Tongue (tissue), 3 donors: ENCODE measurements at places on chromosomes 2 and 18. TPM values are rescaled to one million over a fixed set of nuclear protein-coding genes. Genes with fewer than 3 reads are reported as not detected.

Gene NT5DC4
- total RNA-seq, result 0.21 TPM

Gene XPO1
- 388 TPM for total RNA-seq

Gene PMAIP1
- total RNA-seq, result 15.7 TPM

Gene KCNE4
- total RNA-seq, result 6.7 TPM

Gene PREB
- 52.6 TPM for total RNA-seq

Gene SOWAHC
- 23.0 TPM for total RNA-seq

Gene ARHGAP15
- total RNA-seq, result 32.2 TPM

Gene CCDC85A
- total RNA-seq, result 7.5 TPM

Gene CHRND
- 34.2 TPM for total RNA-seq

Gene SLC66A3
- 16.3 TPM for total RNA-seq

Gene SERPINB7
- total RNA-seq, result 0.72 TPM

Gene DNAH7
- 0.31 TPM for total RNA-seq

Gene SCTR
- 0.21 TPM for total RNA-seq

Gene FN1
- 717 TPM for total RNA-seq

DNA sequence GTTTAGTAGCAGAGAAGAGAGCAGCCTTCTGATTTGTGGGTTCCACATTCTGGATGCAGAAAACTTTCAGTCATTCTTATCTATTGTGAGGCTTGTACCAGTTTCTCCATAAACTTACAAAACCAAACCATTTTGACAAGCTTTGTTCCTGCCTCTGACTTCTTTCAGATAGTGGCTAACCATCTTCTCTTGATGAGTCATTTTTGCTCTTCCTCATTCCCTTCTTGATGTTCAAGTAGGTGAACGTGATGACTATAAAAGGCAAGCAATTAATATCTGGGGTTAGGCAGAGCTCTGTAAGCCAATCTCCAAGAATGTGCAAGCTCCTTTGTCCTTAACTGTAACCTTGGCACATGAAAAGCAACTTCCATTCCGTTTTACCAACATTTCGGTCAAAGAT lies 2083.1 kb upstream of the PIK3C3 start:
- DNase-seq, result no peak

GRCh38 chr2:141105763-141106162 lies 1025.1 kb downstream of the LRP1B start:
- no peak for DNase-seq

DNA sequence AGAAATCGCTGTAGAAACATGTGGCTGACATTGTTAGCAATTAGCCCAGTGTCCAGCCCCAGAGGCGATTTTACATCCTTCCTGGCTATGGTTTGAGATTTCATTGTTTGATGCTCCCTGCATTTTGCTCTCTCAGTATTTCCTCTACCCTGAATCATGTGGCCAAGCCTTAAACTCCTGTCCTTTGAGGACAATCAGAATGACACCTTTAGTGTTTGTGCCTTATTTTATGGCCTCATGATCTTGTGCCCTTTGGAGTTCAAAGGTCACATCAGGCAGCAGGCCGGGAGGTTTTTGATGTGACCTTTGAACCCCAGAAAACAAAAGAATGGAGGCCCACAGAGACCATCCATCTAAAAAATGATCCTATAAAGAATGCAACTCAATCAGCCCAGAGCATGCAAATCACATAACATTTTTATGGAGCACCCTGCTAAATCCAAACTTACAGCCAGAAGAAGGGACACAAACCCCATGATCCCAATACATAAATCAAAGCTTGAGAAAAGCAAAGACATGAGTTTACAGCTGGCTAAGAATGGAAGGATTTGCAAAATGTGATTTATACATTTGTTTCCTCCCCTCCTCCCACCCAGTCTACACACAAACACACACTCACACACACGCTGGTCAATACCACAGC lies 52.5 kb downstream of the FECH start:
- no peak for DNase-seq

GRCh38 chr2:184927040-184927439 lies 328.7 kb downstream of the ZNF804A start:
- no peak for DNase-seq

DNA sequence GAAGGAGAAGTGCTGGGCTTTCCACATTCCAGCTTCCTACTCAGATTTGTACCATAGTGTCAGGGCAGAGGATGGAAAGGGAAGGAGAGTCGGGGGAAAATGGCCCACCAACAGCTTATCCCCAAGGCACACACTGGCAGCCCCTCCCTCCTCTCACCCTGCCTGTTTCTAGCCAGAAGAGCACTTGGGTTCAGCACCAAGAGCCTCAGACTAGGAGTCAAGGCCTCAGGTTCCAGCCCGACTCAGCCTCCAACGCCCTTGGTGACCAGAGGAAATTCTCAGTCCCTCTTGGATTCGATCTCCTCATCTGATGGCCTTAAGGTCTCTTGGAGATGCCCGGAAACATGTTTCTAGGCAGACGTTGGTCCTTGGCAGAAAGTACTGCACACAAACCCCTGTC lies 53.9 kb downstream of the TNS1 start:
- DNase-seq, result no peak

- no peak for DNase-seq
Observed at GRCh38 chr18:47893939-47894699, 36.3 kb downstream of the SMAD2 start.

DNA sequence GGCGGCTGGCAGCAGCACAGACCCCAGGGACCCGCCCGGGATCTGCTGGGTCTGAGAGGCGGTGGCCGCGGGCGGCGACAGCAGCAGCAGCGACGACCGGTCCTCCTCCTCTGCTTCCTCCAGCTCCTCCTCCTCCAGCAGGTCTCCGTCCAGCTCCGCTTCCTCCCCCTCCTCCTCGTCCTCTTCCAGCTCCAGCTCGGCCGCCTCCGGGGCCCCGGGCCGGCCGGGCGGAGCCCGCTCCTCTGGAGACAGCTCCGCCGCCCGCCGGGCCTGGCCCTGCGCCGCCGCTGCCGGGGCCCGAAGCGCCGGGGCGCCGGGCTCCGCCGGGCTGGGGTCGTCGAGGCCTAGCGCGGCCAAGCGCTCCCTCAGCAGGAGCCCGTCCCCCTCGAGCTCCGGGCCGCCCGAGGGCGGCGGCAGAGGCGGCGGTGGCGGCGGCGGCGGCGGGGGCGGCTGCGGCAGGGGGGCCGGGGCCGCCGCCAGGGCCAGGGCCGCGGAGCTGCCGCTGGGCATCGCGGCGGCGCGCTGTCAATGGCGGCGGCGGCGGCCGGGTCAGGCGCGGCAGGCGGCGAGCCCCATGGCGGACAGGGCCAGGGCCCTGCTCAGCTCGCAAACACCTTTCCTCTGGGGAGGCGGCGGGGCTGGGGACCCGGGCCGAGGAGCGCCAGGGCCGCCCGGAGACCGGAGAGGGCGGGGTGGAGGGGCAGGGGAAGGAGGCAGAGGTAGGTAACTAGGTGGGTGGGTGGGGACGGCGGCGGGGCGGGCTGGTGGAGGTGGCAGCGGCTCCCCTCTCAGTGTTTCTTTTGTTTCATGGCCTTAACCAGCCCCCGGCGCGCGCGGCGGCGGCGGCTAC lies 445 bp downstream of the MEX3C start:
- DNase-seq, result peak; percentile 70

DNA sequence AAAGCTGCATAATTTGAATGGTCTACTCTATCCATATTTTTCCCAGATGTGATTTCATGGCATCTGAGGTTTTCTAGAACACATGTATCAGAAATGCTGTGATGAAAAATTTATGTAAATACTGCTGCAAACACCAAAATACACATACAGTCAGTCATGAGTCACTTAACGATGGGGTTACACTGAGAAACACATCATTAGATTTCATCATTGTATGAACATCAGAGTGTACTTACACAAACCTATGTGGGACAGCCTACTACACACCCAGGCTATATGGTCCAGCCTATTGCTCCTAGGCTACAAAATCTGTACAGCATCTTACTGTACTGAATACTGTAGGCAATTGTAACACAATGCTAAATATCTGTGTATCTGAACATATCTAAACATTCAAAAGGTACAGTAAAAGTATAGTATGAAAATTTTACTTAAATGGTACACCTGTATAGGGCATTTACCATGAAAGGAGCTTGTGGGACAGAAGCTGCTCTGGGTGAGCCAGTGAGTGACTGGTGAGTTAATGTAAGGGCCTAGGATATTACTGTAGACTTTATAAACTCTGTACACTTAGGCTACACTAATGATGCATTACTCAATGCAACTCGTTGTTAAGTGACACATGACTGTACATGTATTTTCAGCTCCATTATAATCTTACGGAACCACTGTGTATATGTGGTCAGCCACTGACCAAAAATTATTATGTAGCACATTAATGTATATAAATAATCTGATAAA lies 33.5 kb downstream of the PNO1 start:
- DNase-seq, result no peak

GRCh38 chr2:66170744-66171330 lies 264.1 kb upstream of the MEIS1 start:
- DNase-seq, result no peak

- DNase-seq, result peak; percentile 90
Observed at GRCh38 chr2:121071034-121071504, 213.9 kb downstream of the TFCP2L1 start.

DNA sequence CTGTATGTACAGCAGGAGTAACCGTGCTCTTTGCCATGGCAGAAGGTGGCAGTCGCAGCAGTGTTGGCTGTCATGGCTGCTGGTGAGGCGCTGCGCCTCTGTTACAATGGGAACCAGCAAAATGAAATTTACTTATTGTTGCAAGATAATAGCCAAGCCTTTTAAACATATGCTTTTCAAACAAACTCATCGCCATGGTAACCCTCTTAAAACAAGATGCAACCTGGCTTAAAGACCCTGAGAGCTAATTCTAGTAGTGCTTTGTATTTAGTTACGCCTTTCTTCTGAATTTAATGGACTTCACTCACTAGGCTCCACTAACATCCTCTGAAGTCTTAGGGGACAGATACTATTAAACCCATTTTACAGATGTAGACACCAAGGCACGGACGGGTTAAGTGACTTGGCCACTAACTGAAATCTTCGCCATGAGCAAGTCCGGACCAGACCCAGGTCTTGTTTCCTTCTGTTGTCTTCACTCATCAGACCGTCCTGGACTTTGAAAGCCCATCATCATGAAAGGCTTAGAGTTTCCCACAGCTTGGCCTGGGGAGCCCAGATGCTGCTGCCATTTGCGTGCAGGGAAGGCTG lies 111.6 kb upstream of the ODC1 start:
- DNase-seq, result peak; percentile 35

- no peak for DNase-seq
Observed at GRCh38 chr2:60445684-60446179, 107.7 kb downstream of the BCL11A start.

DNA sequence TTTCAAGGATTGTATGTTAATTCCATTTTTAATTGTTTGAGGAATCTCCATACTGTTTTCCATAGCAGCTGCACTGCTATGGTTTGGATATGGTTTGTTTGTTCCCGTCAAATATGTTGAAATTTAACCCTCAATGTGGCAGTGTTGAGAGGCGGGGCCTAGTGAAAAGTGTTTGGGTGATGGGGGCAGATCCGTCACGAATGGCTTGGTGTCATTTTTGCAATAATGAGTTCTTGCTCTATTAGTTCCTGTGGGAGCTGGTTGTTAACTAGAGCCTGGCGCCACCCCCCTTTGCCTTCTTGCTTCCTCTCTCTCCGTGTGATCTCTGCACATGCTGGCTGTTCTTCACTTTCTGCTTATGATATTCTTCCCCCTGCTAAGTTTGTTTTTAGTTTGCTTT lies 71.4 kb upstream of the LDLRAD4 start:
- DNase-seq, result no peak

- no peak for DNase-seq
Observed at GRCh38 chr2:111679202-111679601, 204.8 kb downstream of the ANAPC1 start.

DNA sequence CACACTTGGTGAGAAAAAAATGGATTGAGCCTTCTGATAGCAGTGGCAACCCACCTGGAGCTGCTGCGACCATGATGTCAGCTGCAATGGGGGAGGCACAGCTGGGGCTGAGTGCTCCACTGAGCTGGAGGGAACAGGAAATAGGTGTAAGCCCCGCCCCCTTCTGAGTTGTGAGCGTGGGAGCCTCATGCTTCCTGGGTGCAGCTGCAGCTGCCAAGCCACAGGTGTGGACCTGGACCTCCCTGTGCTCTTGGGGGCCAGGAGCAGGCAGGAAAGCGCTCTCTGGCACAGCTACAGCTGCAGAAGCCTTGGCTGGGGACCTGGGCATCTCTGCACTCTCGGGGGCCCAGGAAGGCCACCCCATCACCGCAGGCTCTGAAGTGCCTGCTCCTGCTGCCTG lies 970.6 kb downstream of the DCDC2C start:
- no peak for DNase-seq

DNA sequence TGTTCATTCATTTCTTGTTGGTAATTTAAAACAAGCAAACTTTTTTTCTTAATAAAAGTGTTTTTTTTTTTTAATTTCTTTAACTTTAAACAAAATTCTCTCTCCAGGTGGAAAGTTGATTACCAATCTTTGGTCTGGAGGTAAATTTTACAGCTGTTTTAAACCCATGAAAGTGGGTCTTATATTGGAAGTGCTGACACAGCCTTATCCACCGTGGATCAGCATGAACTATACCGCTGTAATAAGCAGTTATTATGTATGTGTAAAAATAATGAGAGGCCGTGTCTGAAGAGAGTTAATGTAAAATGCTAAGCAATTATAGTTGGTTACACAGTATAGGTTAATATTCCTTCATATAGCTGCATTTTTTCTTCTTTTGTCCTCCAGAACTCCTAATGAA lies 378.1 kb upstream of the ATP5MC3 start:
- no peak for DNase-seq

DNA sequence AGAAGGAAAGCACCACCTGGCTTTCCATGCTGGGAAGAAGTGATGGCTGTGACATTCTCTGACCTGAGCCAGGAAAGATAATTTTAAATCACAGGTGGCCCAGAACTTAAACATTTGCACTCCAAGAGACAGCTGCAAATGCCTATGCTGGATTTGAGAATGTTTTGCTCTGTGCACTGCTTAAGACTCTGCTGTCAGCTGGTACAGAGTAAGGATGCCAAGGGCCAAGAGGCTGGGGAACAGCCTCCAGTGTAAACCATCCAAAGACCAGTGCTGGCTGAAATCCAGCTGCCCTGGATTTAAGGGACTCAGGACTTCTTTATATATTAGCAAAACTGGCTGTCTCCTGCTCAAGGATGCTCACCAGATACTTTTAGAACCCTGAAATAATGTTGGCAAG lies 3.9 kb downstream of the HOXD8 start:
- peak; percentile 75 for DNase-seq

GRCh38 chr2:1941556-1941955 lies 197.2 kb upstream of the PXDN start:
- DNase-seq, result no peak

DNA sequence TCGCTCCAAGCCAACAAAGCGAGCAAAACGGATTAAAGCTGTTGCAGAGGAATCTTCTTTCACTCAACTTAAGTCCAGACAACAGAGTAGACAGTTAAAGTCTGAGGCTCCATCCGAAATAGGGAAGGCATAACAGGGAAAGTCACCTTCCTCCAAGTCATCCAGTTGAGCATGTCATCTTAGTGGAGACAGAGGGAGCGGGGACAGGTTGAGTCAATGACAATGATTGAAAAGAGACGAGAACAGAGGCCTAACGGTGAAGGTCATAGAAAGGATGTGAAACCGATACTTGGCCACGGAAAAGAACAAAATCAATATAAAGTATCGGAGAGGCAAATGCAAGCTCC lies 455 bp downstream of the C18orf32 start:
- no peak for DNase-seq

GRCh38 chr2:219400562-219400961 lies 12.8 kb upstream of the DNPEP start:
- no peak for DNase-seq

GRCh38 chr2:143730155-143730952 lies 601.1 kb downstream of the ARHGAP15 start:
- no peak for DNase-seq
